ENCODE measurements at places on chromosomes 5 and 9. TPM values are rescaled to one million over a fixed set of nuclear protein-coding genes. Genes with fewer than 3 reads are reported as not detected.

Gene ENTPD2
- polyA plus RNA-seq: not detected

Gene SOX30
- 0.10 TPM for polyA plus RNA-seq

Gene TMC1
- not detected for polyA plus RNA-seq

Gene OBP2B
- not detected for polyA plus RNA-seq

Gene STPG3
- not detected for polyA plus RNA-seq

Gene CDKN2B
- polyA plus RNA-seq: 6.3 TPM

Gene BTNL3
- polyA plus RNA-seq: not detected

Gene ZNF658
- 0.64 TPM for polyA plus RNA-seq

Gene DDX4
- polyA plus RNA-seq: not detected

Gene CATSPER3
- polyA plus RNA-seq: 0.37 TPM

Gene PCDHAC2
- polyA plus RNA-seq: 0.76 TPM

Gene TYRP1
- polyA plus RNA-seq: not detected

Gene CTNND2
- not detected for polyA plus RNA-seq
